SK-N-SH (cell line): ENCODE measurements at places on chromosomes 12 and 14.
A peak's percentile ranks its signal among the peaks of the same experiment; 100 is the strongest.

- DNase-seq = peak; percentile 44
Measured at GRCh38 chr12:82359115-82359478, 768 bp downstream of the METTL25 start.

DNA sequence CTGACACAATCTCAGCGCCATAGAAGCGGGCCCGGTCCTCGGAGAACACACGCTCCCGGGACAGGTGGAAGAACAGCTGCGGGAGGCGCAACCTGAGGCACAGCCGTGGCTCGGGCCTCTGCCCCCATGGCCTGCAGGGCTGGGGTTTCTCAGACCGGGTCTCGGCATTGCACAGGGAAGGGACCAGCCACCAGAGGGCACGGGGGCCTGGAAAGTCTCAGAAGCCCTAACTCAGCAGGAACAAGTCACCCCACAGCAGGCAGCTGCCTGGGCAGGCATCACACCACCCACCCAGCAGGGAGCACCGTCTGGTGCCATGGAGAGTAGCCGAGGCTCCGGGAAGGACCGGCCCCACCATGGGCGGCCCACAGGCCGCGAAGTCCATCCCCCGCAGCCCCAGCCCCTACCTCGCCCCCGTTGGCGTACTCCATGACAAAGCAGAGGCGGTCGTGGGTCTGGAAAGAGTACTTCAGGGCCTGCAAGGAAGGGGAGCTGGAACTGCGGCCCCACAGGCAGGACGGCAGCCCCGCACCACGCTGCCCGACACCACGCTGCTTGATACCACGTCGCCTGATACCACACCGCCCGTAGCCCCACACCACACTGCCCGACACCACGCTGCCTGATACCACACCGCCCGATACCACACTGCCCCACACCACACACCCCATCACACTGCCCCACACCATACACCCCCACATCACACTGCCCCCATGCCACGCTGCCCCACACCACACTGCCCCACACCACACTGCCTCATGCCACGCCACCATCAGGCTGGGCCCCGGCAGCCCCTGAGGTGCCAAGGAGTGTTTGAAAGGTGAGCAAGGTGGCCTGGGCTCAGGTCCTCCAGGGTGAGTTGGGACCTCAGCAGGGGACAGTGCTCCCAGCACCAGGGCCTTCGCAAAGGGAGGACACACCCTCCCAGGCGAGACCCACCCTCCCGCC, 20.8 kb downstream of the SIVA1 start:
- peak; percentile 34 for DNase-seq

DNA sequence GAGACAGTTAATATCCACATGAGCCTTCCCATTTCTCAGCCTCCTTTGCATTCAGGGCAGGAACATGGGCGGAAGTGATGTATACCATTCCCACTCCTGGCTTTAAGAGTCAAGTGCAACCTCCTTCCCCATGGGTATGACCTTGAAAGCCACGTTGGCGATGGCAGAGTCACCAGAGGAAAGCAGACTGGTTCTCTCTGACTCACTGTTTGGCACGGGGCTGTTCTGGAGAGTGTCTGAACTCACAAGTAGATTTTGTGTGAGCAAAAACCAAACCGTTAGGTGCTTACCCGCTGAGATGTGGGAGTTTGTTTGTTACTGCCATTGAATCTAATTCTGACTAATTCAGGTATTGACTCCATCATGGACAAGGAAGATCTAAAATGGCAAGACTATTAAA, 36.7 kb upstream of the PZP start:
- DNase-seq = no peak

GRCh38 chr14:92223025-92223424, 99.9 kb upstream of the SLC24A4 start:
- DNase-seq = no peak

DNA sequence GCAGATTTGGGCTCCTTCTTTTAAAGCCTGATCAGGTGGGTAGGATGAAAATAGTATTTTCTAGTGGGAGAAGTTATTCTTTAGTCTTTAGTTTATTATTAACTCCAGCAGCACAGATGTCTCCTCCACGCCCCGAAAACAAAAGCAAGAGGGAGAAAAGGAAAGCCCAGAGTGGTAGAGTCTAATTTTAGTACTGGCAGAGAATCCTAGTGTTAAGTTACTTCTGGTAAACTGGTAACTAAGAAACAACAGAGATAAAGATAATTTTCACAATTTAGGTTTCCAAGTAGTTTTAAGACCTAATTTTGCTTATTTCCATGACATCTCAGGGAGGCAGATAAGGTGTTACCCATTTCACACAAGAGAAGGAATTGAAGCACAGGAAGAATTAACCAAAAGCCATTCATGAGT, 16.3 kb downstream of the ATP5MC2 start:
- no peak for DNase-seq
